Activated CD8-positive, alpha-beta T cell treated with anti-CD3 and anti-CD28 coated beads, Interleukin-2, amount 10 ng/mL, durations not matched to agents 7 days and 5 days (primary cell): ENCODE measurements at places on chromosomes 11 and 22. TPM values are rescaled to one million over a fixed set of nuclear protein-coding genes. Genes with fewer than 3 reads are reported as not detected.

DNA sequence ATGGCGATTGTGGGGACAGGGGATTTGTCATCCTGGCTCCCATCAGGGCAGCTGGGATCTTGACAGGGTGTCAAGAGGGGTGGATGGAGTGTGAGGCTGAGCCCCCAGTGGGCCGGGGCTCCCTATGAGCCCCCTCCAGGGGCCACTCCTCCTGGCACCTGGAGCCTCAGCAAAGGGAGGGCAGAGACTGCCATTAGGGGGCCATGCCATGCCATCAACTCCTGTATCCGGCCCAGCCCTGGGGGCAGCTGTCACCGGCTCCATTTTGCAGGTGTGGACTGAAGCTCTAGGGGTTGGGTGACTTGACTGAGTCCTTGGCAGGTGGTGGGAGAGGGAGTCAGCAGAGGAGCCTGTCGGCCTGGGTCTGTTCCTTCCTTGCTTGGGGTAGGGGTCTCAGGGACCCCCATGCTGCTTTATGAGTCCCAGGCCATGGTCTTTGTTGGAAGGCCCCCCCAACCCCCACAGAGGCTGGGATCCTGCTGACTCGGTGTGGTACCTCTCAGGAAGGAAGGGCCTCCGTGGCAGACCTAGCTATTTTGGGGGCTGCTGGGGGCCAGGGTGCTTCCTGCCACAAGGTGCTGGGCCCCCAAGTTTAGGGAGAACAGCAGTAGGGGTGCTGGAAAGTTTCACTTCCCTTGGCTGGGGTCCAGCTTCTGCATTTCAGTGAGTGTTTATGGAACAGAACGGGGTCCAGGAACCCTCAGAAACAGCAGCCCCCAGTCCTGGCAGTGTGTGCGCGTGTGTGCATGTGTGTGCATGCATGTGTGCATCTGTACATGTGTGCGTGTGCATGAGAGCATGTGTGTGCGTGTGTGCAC is 1.5 kb downstream of the ACY3 start:
- H3K36me3 ChIP-seq = peaks cover 1% of the 10 kb centered on the region
- peak; percentile 40 for DNase-seq
- peak overlapping the region; percentile 95 for H3K27ac ChIP-seq
- peaks cover 59% of the 10 kb centered on the region for H3K4me1 ChIP-seq

DNA sequence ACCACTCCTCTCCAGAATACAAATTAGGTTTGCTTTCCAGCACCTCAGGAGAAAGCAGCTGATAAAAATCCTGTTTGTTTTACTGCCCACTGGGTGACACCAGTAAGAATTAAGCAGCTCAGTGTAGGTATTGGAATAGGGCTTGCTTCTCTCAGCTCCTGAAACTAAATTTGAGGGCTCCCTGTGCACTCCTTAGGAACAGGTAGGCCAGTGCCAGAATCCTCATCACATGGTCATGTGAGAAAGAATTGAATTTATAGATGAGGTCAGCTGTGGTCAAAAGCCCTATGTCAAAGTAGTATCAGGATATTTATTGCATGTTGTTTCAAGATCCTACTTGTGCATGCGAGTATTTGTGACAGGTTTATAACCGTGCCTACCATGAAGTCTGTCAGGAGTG is 1.0 kb downstream of the PRSS23 start:
- no peak overlapping the region for H3K27ac ChIP-seq
- no peak overlapping the region for H3K4me3 ChIP-seq
- H3K4me1 ChIP-seq = peaks cover 16% of the 10 kb centered on the region

GRCh38 chr22:36963302-36963701 is 49.9 kb downstream of the CSF2RB start:
- H3K4me3 ChIP-seq = no peak overlapping the region
- H3K27me3 ChIP-seq = peaks cover 16% of the 10 kb centered on the region
- peaks cover 3% of the 10 kb centered on the region for H3K4me1 ChIP-seq
- DNase-seq = no peak
- no peaks in the 10 kb centered on the region for H3K36me3 ChIP-seq
- no peak overlapping the region for H3K27ac ChIP-seq

- H3K27me3 ChIP-seq = no peaks in the 10 kb centered on the region
- no peak for DNase-seq
- no peaks in the 10 kb centered on the region for H3K36me3 ChIP-seq
Measured at GRCh38 chr11:13207270-13207664, 70.3 kb upstream of the BMAL1 start.

DNA sequence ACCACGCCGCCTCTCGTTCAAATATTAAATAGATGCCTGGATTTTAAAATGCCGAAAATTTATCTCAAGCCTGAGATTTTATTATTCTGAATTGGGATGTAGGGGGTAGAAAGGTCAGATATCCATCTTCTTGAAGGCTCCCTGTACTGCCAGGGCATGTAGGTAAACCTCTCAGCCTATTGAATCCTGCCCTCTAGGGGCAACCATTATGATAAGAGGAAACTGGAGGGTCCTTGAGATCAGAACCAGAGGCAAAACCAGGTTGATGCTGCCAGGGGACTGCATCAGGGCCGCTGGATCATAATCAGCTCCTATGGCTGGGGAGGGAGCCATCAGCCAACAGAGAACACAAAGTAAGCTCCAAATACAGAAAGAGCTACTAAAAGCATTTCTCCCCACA is 92.4 kb downstream of the KCNC1 start:
- H3K27ac ChIP-seq = no peak overlapping the region
- H3K36me3 ChIP-seq = no peaks in the 10 kb centered on the region
- H3K4me1 ChIP-seq = no peaks in the 10 kb centered on the region
- DNase-seq = no peak
- no peaks in the 10 kb centered on the region for H3K27me3 ChIP-seq
- no peak overlapping the region for H3K4me3 ChIP-seq

- H3K4me3 ChIP-seq = no peak overlapping the region
- H3K27me3 ChIP-seq = peaks cover 3% of the 10 kb centered on the region
- DNase-seq = no peak
- H3K27ac ChIP-seq = no peak overlapping the region
Measured at GRCh38 chr22:28053896-28054818, 135.1 kb upstream of the PITPNB start.

GRCh38 chr22:46061501-46062231 is 84.7 kb upstream of the WNT7B start:
- H3K27ac ChIP-seq = no peak overlapping the region
- no peak for DNase-seq
- H3K27me3 ChIP-seq = no peaks in the 10 kb centered on the region
- no peak overlapping the region for H3K4me3 ChIP-seq
- H3K36me3 ChIP-seq = no peaks in the 10 kb centered on the region

DNA sequence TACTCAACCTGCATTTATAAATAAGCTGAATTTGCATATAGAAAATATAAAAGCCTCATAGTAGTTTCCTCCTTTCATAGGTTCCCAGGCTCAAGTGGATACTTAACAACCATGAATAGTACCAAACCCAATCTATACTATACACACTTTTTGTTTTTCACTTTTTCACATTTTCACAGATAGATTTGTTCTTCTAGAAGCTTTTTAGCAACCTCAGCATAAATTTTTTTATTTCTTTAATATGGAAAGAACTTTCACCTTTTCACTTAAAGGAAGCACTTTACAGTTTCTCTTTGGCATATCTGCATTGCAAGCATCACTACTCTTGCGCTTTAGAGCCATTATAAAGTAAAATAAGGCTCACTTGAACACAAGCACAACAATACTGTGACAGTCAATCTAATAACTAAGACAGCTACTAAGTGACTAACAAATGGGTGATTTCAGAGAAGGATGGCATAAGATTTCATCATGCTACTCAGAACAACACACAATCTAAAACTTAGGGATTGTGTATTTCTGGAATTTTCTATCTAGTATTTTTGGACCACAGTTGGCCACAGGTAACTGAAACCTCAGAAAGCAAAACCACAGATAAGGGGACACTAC is 1063.6 kb downstream of the FAM181B start:
- H3K36me3 ChIP-seq = no peaks in the 10 kb centered on the region
- H3K4me1 ChIP-seq = peaks cover 3% of the 10 kb centered on the region
- peaks cover 3% of the 10 kb centered on the region for H3K27me3 ChIP-seq
- DNase-seq = no peak

GRCh38 chr11:47163193-47163592 is 13.5 kb downstream of the ARFGAP2 start:
- H3K4me1 ChIP-seq = peaks cover 5% of the 10 kb centered on the region
- no peak overlapping the region for H3K4me3 ChIP-seq
- H3K27me3 ChIP-seq = no peaks in the 10 kb centered on the region
- H3K27ac ChIP-seq = no peak overlapping the region

DNA sequence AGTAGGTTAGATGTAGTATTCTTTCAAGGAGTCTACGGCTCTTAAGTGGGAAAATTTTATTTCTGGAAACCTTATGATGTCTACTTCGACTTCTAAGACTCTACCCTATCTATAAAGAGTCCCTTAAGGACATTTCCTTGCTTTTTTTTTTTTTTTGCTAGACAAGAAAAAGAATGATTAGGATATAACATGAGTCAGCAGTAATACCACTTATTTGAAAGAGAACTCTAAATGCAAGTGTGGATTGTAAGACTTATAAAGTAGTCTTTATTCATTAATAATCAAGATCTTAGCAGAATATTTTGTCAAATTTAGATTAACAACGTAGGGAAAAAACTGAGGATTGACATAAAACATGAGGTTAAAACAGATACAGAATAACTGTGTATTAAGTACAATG is 71.0 kb downstream of the DKK3 start:
- no peak overlapping the region for H3K27ac ChIP-seq
- no peak for DNase-seq
- no peaks in the 10 kb centered on the region for H3K4me1 ChIP-seq
- H3K4me3 ChIP-seq = no peak overlapping the region
- H3K27me3 ChIP-seq = no peaks in the 10 kb centered on the region

- H3K36me3 ChIP-seq = no peaks in the 10 kb centered on the region
- no peak overlapping the region for H3K4me3 ChIP-seq
Measured at GRCh38 chr11:100695911-100696310, 8.8 kb downstream of the ARHGAP42 start.

DNA sequence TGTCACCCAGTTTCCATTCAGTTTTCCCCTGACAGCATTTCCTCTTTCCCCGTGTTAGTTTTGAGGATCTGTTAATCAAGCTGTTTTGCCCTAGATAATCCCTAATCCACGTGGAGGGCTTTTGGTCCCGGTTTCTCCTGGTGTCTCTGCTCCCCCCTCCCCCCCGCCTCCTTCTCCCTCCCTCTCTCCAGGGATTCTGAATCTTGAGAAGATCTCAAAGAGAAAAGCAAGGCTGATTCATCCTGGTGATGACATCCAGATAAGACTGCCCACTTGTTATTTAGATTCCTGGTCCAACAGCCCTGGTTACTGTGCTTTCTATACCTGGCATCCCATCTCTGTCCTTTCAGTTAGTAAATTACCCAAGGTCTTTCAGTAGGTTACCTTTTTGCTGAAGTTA is 59.4 kb downstream of the KCNA4 start:
- no peaks in the 10 kb centered on the region for H3K4me1 ChIP-seq
- no peaks in the 10 kb centered on the region for H3K36me3 ChIP-seq
- no peak for DNase-seq
- no peaks in the 10 kb centered on the region for H3K27me3 ChIP-seq
- H3K4me3 ChIP-seq = no peak overlapping the region

DNA sequence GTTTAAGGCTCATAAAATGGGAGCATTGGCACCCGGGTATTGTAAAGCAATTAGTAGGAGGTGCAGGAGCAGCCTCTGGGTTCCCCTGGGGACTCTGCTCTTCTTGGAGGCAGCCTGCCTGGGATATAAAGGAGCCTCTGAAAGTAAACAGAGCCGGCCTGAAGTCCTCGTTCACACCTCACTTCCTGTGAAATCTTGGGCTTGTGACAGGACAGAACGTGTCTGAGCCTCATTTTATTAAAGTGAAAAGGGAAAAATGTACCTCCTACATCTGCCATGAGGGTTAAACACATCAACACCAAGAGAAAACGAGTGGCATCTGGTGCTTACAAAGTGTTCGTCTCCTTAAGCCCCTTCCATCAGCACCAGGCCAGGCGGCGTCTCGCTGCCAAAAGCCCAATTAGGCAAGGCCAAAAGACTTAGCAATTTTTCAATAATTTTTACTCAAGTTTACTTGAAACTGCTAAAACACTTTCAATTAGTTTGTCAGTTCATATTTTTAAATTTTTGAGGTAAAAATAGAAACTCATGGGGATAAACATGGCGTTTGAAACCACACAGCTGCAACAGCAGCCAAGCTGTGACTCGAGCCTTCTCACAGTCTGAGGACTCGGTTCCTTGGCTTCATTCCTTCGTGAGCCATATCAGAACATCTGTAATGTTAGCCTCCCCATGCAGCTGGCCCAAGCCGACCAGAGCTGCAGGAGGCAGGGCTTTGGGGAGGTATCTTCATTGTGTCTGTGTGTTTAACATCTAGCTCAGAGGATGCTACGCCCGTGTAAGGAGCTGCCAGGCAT is 33.6 kb downstream of the MAP6 start:
- DNase-seq = no peak
- H3K4me3 ChIP-seq = no peak overlapping the region
- no peaks in the 10 kb centered on the region for H3K36me3 ChIP-seq
- peaks cover 41% of the 10 kb centered on the region for H3K27me3 ChIP-seq
- H3K4me1 ChIP-seq = no peaks in the 10 kb centered on the region

Gene MYO18B
- total RNA-seq = 1.2 TPM
